ENCODE measurements at places on chromosomes 4 and X.

DNA sequence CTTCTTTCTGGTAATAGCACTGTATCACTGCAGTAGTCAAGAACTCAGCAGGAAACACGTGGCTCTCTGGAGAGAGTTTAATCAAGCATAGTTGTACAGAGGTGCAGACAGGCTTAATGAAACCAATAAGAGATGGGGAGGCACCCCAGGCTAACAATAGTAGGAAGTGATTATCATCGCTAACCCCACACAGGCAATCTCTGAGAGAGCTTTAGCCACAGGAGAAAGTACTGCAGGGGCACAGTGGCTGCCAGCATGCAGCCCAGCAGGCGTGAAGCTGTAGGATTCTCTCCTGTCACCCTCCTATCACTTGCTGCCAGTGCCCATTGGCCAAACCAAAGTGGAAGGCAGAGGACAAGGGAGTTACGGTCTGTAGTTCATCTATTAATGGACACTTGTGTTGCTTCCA, 450.0 kb upstream of the RASGEF1B start:
- DNase-seq, result no peak

GRCh38 chr4:4560642-4561041, 18.8 kb upstream of the STX18 start:
- DNase-seq, result no peak

DNA sequence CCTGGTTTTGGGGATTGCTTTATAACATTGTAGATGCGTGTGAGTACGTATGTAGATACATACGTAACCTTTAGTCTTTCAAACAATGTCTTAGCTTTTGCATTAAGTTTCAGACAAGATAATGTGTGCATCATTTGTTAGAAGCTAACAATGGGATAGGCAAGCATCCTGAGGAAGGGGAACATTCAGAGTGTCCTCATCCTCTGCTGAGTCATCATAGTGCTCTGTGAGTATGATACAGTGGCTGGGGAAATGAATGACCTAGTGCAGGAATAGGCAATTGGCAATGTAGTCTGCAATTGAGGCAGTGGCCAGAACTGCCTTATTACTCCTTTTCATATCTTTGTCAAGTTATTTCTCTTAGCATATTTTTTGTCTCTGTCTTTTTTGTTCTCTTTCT, 7.3 kb downstream of the NAP1L5 start:
- no peak for DNase-seq

DNA sequence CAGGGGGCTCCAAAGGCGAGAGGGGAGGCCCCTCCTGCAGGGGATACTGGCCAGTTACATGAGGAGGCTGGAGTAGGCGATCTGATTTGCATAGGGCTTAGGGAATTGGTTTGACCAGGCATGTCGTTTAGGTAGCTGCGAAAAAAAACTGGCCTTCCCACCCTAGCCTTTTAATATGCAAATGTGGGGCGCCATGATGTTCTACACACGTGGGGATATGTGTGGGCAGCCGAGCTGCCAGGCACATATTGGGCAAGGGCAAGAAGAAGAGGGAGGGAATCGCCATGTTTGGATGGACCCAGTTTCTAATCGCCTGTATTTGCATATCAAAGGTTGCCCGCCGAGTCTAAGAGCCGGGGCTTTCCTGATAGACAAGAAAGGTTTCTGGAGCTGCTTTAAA, 121.3 kb downstream of the PRKX start:
- DNase-seq, result no peak

- no peak for DNase-seq
Measured at GRCh38 chr4:8050555-8051206, 107.9 kb downstream of the ABLIM2 start.

- DNase-seq, result no peak
Measured at GRCh38 chr4:37652747-37653527, 33.2 kb downstream of the RELL1 start.

DNA sequence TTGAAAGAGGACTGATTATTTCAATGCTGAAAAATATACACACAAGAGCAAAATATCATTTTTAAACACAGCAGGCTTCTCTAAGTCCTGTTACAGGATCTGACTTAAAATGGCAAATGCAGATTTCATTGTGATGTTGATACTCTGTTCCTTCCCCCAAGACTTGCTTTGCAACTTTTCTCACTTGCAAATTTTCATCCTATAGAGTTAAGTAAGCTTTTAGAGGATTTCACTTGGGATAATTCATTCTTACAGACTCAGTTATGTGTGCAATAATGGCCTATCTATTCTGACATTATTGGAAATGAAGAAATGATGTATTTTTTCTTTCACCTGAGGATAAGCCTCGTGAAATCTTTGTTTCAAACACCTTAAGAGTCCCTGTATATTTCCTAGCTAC, 2403.2 kb downstream of the ARAP2 start:
- DNase-seq, result no peak

- no peak for DNase-seq
Measured at GRCh38 chr4:61938250-61938846, 738.2 kb downstream of the ADGRL3 start.

- peak; percentile 23 for DNase-seq
Measured at GRCh38 chr4:148444296-148445070, 2.3 kb upstream of the NR3C2 start.

DNA sequence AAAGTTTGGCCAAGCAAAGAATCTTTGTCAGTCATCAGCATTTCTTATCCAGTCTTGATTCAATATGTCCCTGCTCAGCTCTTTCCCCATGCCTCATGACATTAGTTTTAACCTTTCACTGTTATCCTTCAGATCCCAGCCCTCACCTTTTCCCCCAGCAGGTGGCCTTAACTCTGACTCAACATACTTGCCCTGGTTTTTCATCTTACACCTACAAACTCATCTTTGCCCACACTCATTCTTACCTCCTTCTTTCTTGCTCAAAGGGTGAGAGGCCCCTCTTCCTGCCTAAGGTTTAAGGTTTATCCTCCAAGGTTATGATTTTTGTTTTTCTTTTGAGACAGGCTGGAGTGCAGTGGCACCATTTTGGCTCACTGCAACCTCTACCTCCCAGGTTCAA, 10.6 kb upstream of the ANXA5 start:
- no peak for DNase-seq

GRCh38 chr4:169160825-169161224, 109.9 kb downstream of the SH3RF1 start:
- DNase-seq, result no peak

GRCh38 chr4:138832563-138832962, 183.0 kb upstream of the NOCT start:
- no peak for DNase-seq
